NCI-H526 treated with DMSO at 0.1 percent for 48 hours (cell line): ENCODE measurements at places on chromosomes 7 and 10.

DNA sequence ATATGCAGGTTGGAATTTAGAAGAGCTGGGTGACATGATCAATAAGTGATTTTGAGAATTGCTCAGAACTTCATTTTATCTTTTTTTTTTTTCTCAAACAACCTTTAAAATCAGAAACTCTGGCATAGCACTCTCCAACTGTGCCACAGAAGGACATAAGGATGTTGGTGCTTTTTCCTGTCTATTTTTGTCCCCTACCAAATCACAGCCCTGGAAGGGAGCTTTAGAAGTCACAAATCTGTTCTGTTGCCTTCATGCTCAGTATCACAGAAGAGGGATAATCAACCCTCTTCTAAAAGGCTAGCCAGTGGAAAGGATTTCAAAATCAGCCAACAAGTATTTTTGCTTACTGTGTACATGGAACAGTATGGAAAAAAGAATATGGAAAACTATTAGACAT, 14.8 kb upstream of the NRP1 start:
- DNase-seq, result no peak

DNA sequence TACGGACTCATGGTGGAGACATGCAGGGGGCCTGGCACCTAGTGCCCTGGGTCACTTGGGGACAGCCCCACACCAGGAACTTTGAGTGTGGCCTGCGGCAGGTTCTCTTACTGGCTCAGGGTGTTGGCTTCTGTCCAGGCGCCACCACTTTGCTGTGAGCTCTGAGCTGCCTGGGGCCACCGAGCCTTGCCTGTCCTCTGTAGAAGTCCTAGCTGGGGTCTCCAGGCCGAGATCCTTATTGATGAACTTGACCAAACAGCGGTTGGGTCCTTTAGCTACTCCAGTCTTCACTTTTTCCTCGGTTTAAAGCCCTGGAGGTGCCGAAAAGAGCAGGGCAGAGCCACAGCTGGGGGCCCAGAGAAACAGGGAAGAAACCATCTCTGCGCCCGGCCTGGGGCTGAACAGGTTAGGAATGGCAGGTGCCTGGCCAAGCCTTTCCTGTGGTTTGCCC, 41.3 kb downstream of the ZNF467 start:
- DNase-seq, result no peak

- DNase-seq, result no peak
Measured at GRCh38 chr7:22255342-22255741, 101.6 kb downstream of the RAPGEF5 start.

GRCh38 chr10:571688-572451, 117.6 kb downstream of the DIP2C start:
- no peak for DNase-seq

GRCh38 chr10:26439406-26440087, 1.4 kb downstream of the APBB1IP start:
- no peak for DNase-seq

GRCh38 chr10:133143546-133143945, 16.5 kb upstream of the KNDC1 start:
- DNase-seq, result no peak

DNA sequence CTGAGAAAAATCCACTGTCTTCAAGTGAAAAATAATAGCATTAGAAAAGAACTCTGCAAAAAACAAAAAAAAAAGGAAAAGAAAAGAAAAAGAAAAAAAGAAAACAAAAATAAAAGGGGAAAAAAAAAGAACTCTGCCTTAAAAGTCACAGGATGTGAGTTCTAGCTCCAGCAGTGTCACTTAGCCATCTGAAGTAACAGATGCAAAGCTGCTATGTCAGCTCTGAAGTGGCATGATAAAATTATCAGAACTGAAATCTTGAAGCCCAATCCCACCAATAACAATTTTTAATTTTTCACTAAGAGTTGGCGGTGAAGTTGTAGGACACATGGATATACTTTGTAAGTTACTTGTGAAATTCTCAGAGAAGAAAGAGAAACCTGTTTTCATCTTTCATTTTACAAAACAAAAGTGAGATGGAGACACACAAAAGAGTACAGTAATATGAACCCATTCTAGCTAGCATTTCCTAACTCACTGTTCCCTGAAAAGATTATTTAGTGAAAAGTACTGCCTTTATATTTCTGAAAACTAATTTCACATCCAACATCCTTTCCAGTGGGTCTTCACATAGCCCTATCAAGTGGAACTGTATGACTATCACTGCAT, 103.5 kb downstream of the ELAPOR2 start:
- no peak for DNase-seq
